NCI-H524 treated with DMSO at 0.1 percent for 48 hours (cell line): ENCODE measurements at places on chromosomes 5 and 9.

GRCh38 chr5:171600741-171601265 lies 181.4 kb downstream of the FGF18 start:
- DNase-seq = no peak

GRCh38 chr9:108445431-108446071 lies 410.2 kb downstream of the ACTL7B start:
- DNase-seq = no peak

- DNase-seq = no peak
Measured at GRCh38 chr9:21710548-21711191, 91.8 kb upstream of the MTAP start.

GRCh38 chr9:105243015-105243686 lies 1.3 kb upstream of the SLC44A1 start:
- no peak for DNase-seq

GRCh38 chr9:27489087-27489876 lies 34.8 kb upstream of the IFNK start:
- no peak for DNase-seq

DNA sequence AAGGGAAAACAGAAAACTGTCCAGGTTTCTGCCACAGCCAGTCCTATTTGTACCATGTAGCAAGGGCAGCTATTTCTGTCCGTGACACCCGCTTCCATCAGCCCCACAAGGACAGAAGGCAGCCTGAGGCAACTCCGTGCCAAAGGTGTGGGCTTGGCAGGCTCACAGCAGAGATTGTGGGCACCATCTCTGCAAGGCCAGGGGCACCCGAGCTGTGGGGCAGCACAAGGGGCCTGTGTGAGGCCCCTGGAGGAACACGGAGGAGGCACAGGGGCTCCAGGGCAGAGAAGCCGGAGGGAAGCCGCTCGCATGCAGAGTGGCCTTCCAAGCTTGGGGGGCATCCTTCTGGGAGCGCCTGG lies 43.5 kb downstream of the COL23A1 start:
- DNase-seq = no peak

DNA sequence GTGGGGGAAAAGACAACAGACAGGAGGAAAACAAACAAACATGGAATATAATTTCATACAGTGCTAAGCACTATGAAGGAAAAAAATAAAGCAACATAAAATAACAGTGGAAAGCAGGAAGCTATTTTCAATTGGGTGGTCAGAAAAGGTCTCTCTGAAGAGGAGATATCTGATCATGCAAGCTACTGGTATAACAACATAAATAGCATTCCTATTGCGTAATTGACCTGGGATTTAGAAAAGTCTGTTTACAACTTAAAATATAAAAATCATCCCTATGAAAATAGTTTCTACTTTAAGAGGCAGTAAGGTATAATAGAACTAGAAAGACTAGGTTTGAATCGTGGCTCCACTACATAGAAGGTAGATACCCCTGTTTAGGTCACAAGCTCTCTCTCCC lies 61.4 kb downstream of the FBXW11 start:
- no peak for DNase-seq

DNA sequence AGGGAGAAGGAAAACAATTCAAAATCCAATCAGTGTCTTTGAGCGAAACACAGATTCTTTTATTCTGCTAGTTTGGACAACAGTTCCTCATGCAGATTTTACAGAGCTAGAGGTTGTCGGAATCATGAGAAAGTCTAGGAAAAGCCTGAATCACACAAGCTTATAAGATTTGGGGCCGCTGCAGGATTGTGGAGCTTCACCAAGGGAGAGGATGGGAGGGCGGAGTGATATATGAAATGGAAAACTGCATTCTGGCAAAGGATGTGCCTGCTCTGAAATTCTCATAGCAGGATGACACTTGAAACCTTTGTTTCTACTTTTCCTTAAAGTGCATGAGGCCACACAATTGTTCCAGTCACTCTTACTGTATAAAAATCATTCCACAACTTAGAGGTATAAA lies 134.3 kb downstream of the OR2K2 start:
- no peak for DNase-seq

DNA sequence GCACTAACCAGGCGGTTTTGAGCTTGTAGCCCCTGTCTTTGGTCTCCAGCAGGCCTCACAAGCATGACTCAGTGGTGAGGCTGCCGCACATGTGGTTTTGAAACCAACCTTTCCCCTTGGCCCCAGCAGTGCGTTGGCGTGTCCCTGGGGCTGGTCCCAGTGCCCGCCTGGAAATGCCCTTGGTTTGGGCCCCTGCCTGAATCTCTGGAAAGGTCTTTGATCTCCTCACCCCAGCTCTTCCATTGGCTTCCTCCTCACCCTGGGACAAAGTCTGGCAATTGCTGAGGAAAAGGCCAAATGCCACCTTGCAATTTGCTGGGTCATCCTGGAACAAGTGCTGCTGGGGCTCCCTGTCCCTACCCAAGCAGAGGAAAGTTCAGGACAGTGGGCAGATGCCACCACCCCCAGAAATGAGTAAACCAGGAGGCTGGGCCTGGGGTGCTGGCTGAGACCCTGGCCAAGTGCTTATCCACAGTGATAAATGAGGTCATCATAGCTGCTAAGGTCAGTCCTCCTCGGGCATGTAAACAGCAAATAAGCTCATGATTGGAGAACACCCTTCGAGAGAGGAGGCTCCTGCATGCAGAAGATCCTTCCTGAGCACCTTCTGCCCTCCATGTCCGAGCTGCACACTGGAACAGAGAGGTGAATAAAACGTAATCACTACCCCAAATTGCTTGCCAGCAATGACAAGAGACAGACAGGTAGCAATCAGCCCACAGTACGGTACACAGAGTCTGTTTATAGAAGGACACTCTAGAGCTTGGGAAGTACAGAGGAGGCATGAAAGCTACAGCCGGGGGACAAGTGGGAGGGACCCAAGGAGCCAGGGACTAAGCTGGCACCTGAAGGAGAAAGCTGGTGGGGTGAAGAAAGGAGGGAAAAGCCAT lies 98.9 kb upstream of the CPEB4 start:
- DNase-seq = no peak

DNA sequence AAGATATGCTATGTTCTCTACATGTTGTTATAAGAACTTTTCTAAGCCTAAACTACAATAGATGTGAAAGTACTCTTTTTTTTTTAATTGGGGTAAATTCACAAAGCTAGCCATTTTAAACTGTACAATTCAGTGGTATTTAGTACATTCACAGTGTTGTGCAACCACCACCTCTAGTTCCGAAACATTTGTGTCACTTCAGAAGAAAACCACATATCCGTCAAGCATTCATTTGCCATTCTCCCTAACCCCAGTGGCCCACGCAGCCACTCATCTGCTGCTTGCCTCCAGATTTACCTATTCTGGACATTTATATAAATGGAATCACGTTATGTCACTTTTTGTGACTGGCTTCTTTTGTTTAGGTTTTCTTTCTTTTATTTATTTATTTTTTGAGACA lies 43.1 kb downstream of the SPTAN1 start:
- no peak for DNase-seq

GRCh38 chr5:58071566-58071965 lies 388.3 kb downstream of the PLK2 start:
- DNase-seq = no peak

GRCh38 chr9:137745541-137745991 lies 126.8 kb downstream of the EHMT1 start:
- no peak for DNase-seq

GRCh38 chr5:16759147-16759773 lies 142.5 kb upstream of the RETREG1 start:
- DNase-seq = no peak

DNA sequence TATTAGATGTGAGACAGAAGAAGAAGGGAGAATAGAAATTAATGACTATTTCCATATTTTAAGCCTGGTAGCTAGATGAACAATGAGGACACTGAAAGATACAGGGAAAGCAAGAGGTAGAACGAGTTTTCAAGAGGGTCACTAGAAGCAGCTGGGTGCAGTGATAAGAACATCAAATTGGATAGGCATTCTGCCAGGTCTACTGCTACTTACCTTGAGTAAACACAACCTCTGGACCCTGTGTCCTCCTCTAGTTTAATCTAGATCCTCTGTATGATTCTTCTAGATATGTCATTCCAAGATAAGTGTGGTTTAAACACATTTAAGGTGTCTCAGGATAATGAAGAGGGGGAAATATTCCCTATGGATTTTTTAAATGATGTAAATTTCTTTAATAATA lies 31.2 kb downstream of the OTP start:
- no peak for DNase-seq

- DNase-seq = no peak
Measured at GRCh38 chr5:85951707-85952210, 666.0 kb upstream of the COX7C start.

- DNase-seq = no peak
Measured at GRCh38 chr5:43065387-43065947, 25.3 kb upstream of the ANXA2R start.

- DNase-seq = no peak
Measured at GRCh38 chr5:1950708-1951103, 68.0 kb upstream of the IRX4 start.

DNA sequence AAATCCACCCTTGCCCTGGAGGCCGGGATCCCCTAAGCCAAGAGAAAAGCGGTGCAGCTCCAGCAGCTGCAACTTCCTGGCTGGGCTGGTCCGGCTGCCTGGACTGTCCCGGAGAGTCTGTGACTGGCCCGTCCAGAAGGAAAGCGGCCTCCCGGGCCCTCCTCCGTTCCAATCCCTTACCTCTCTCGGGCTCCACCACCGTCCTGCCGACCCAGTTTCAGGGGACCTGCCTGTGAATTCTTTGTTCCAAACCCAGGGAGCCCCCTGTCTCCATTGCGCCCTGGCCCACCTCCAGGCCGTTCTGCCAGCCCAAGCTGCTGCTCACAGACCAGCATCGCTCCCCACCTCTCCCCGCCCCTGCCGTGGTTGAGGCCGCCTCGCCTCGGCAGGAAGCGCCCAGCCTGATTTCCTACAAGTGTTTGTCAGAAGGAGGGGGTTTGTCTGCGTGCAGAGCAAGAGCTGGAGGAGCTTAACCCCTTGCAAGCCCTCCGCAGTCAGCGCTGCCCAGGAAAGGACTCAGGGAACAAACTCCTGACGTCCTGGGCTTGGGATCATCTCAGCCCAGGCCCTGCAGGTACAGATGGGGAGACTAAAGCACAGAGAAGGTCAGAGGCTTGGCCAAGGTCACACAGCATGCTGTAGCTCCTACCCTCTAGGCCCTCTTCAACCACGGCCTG lies at the start of gene AKNA:
TSS of gene AKNA (minus strand) at position 303 of the 677 bp plus-strand sequence. CDS start 6,649 bp downstream, outside the sequence.
- peak; percentile 31 for DNase-seq

- DNase-seq = no peak
Measured at GRCh38 chr5:2005101-2006041, 122.6 kb upstream of the IRX4 start.

DNA sequence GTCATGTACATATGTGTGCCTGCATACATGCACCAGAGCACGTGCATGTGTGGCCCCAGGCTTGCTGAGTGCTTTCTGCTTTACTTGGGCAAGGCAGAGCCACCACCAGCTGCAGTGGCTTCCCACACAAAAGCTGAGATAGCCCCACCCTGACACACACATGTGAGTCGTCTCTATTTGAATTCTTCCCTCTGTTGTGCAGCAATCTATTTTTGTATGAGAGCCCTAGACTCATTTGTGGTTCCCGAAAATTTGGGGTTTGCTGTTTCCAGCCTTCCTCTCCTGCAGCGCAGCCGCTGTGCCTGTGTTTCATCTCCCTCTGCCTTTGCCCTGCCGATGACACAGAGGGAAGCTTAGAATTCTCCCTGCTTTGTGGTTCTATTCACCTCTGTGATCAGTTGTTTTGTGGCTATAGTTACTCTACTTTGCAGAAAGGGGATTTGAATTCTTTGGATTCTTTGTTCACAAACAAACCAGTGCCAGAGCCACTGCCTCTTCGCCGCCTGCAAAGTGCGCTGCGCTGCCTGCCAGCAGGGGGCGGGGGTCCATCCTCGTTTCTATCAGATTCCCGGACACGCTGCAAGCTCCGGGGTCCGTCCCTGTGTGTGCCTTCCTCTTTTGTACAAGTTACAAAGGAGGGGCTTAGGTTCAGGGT lies 95.8 kb upstream of the DAP start:
- no peak for DNase-seq

GRCh38 chr9:29449306-29449705 lies 1876.0 kb upstream of the C9orf72 start:
- no peak for DNase-seq

DNA sequence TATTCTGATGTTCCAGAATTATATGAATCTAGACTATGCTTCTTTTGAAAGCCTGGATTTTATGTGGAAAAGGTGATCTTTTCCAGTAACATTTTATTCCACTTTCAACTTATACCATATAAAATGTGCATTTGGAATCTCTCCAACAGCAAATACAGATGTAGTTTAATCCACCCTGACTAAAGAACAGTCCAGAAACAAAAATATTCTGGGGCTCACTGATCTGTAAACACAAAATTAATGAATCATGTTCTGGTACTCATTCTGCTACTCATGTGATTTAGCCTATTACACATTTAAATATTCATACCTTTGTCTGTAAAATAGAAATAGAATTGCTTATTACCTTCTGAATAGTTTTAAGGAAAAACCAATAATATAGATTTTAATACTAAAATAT lies 125.8 kb downstream of the ARRDC3 start:
- no peak for DNase-seq

DNA sequence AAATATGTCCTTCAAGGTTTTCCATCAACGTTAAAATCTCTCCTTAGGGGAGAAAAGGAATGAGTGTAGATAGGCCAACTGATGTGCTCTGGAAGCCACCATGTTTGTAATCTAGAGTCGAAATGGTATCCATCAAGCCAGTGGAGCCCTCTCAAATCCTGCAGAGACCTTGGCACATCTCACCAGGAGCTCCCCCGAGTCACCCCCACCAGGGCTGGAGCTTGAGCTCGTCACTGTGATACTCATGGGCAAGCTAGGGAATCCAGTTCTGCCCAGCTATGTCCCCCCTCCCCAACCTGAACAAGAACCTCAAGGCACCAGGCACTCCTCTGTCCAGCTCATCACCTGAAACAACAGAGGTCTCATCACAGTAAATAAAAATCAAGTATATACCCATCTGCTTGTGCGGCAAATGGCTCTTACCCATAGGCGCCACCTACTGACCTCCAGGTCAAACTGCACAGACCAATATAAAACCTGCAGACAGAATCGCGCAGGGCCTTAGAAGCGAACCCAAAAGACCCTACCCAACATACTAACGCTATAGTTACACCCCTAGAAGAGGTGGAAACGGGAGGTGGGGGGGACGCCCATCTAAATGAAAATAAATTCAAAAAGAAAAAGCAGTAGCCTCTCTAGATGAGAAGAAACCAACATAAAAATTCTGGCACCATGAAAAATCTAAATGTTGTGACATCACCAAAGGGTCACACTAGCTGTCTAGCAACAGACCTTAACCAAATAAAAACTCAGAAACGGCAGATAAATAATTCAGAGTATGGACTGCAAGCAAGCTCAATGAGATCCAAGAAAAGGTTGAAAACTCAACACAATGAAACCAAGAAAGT lies 75.0 kb downstream of the TTC39B start:
- DNase-seq = no peak

DNA sequence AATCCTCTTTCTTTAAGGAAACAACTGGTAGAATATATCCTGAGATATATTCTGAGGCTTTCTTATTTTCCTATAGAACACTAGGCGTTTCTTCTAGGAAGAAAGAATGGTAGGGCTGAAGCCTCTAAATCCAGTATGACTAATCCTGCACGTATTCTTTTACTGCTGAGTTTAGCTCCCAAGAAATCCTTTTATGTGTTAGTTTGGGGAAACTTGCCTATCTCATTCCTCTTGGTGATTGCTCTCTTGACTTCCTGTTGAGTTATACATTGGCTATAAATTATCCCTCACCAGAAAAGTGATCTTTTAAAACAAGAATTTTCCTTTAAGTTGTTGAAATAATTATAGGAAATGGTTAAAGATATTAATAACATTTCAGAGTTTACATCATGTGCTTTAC lies 422.9 kb downstream of the TMEM161B start:
- DNase-seq = no peak

GRCh38 chr9:97991818-97992217 lies 8.7 kb downstream of the ANP32B start:
- no peak for DNase-seq
